Endothelial cell of umbilical vein (primary cell): ENCODE measurements at places on chromosomes 7 and 10. TPM values are rescaled to one million over a fixed set of nuclear protein-coding genes. Genes with fewer than 3 reads are reported as not detected.

- no peaks in the 10 kb centered on the region for H3K36me3 ChIP-seq
- H3K27ac ChIP-seq, result no peak overlapping the region
- H3K4me3 ChIP-seq, result no peak overlapping the region
- no peaks in the 10 kb centered on the region for H3K4me1 ChIP-seq
- peak; percentile 18 for DNase-seq
These were observed 38.1 kb downstream of the TMEM130 start for GRCh38 chr7:98831641-98832221.

DNA sequence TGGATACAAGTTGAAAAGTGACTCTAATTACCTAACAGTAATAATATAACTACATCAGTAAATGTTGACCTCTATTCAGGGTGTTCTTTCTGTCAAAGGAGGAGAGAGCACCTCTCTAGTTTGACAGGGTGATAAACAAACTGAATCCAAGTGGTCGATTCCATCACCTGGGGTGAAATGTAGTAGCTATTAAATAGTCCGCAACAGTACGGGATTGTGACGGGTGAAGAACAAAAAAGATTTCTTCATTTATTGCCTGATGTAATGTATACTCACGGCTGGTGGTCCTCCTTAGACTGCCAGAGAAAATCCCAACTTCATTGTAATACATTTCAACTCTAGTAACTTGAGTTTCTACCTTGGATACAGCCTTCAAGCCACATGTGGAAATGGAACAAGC, 292.5 kb upstream of the CELF2 start:
- no peaks in the 10 kb centered on the region for H3K4me1 ChIP-seq
- H3K4me3 ChIP-seq, result no peak overlapping the region
- DNase-seq, result no peak

CDC123 gene
- polyA plus RNA-seq, result 57.0 and 65.6 TPM in 2 replicates

DNA sequence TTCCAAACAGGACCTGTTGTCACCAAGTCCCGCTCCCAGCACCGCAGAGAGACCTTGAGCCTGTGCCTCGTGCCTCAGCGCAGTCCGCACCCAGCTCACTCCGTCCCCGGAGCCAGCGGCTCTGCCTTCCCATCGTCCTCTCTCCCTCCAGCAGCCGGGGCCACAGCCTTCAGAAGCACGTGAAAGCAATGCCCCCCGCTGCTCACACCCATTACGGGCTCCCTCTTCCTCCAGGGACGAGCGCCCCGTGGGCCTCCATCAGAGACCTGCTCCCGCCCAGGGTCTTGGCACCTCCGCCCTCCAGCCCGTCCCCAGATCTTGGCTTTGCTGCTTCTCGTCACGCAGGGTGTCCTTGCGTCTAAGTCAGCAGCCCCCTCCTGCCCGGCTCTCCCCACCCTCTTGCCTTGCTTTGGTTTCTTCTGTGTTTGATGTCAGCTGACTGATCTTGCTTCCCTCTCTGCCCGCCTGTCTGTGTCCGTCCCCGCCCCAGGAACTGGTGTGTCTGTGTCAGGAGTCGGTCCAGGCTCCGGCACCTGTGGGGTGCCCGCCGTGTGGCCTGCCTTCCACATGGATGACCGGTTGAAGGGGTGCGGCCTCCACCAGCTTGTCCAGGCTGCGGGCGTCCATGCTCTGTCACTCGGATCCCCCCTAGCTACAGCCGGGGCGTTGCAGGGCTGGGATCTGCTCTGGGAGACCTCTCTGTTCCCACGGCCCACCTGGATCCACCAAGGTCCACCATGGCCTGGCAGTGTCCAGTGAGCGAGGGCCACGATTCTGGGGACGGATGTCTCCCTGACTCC, 61.9 kb downstream of the FOXL3 start:
- DNase-seq, result no peak
- H3K27me3 ChIP-seq, result no peaks in the 10 kb centered on the region
- H3K27ac ChIP-seq, result peak overlapping the region; percentile 19

NCAPG2 gene
- polyA plus RNA-seq, result 15.5 and 19.2 TPM in 2 replicates

- peak; percentile 72 for DNase-seq
- H3K4me1 ChIP-seq, result no peaks in the 10 kb centered on the region
- no peak overlapping the region for H3K27ac ChIP-seq
- H3K4me3 ChIP-seq, result no peak overlapping the region
- H3K36me3 ChIP-seq, result no peaks in the 10 kb centered on the region
- H3K27me3 ChIP-seq, result no peaks in the 10 kb centered on the region
These were observed 3.0 kb upstream of the CALHM3 start for GRCh38 chr10:103481974-103482531.

PKD2L1 gene
- not detected in 2 replicates for polyA plus RNA-seq

ZNF488 gene
- polyA plus RNA-seq, result 0.14 and 0.21 TPM in 2 replicates

- DNase-seq, result no peak
- no peaks in the 10 kb centered on the region for H3K36me3 ChIP-seq
- no peaks in the 10 kb centered on the region for H3K4me1 ChIP-seq
- no peak overlapping the region for H3K4me3 ChIP-seq
- no peaks in the 10 kb centered on the region for H3K27me3 ChIP-seq
These were observed 92.7 kb upstream of the MACROH2A2 start for GRCh38 chr10:69959911-69960310.

MLXIPL gene
- polyA plus RNA-seq, result not detected in 2 replicates

DNA sequence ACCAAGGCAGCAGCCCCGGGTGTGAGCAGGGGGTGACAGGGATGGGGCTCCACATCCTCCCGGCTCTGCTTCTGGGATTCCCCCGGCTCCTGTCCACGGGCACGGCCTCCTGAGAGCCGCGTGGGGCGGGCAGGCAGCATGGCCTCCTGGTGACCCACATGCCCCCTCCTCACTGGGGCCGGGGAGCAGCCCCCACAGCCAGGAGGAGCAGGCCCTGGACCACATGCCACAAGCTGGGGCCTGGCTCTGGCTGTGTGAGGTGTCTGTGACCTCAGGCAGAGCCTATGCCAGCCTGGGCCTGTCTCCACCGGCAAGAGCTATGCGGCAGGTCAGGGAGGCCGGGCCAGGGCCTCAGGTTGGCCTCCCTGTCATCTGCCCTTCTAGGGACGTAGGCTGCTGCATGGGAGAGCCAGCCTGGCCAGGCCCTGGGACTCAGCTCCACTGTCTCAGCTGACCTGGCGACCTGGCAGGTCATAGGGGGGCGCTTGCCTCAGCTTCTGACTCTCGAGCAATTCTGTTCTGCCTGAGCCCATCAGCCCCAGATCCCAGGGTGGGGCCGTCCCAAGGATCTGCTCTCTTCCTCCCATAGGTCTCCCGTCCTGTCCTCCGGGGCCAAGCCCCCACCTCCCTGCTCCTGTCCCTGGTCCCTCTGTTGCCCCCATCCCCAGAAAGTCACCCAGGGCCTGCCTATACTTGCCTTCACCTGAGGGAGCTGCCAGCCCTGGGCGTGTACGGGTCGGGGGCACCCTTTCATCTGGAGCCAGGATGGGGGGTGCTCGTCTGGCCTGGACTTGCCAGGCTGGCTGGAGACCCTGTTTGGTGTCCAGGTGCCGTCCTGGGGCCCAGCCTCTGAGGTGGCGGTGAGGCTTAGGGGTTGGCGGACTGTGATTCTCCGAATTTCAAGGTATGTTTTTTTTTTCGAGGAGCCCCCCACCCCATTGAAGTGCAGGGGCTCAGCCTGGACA, 3.9 kb upstream of the TMEM184A start:
- DNase-seq, result no peak
- no peak overlapping the region for H3K4me3 ChIP-seq
- H3K27ac ChIP-seq, result no peak overlapping the region
- H3K36me3 ChIP-seq, result no peaks in the 10 kb centered on the region
- no peaks in the 10 kb centered on the region for H3K4me1 ChIP-seq
- no peaks in the 10 kb centered on the region for H3K27me3 ChIP-seq

GRCh38 chr7:99267481-99267840, 5.2 kb upstream of the MYH16 start:
- no peak overlapping the region for H3K4me3 ChIP-seq
- DNase-seq, result peak; percentile 76
- H3K27me3 ChIP-seq, result no peaks in the 10 kb centered on the region
- H3K36me3 ChIP-seq, result no peaks in the 10 kb centered on the region

FAM241B gene
- polyA plus RNA-seq, result 0.23 and 0.35 TPM in 2 replicates

VKORC1L1 gene
- 14.1 and 14.5 TPM in 2 replicates for polyA plus RNA-seq

DRGX gene
- not detected in 2 replicates for polyA plus RNA-seq

DNA sequence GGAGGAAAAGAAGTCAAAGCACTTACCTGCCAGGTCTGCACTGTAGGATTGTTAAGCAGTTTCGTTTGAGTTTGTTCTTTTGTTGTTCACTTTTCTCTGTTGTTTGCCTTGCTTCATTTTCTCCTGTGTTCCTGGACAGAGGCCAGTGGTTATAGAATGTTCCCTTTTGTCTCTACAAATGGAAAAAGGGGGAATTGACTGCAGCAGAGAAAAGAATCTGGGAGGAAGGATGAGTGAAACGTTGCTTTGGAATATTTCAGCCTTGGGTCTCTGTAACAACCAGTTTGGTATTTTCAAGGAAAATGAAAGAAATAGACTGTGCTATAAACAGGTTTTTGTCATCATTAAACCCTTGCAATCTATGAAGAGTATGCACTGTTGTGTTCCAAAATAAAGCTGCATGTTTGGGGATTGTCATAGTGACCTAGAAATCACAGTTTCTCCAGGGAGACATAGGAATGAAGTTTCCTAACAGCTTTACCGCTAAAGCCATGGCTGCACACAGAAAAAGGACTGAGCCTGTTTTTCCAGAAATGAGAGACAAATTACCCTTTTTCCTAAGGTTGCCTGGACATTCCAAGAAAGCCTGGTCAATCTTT, 60.8 kb upstream of the HABP2 start:
- DNase-seq, result no peak
- H3K27me3 ChIP-seq, result no peaks in the 10 kb centered on the region
- no peak overlapping the region for H3K4me3 ChIP-seq
- no peaks in the 10 kb centered on the region for H3K4me1 ChIP-seq
- no peaks in the 10 kb centered on the region for H3K36me3 ChIP-seq

CPA1 gene
- not detected in 2 replicates for polyA plus RNA-seq

- H3K4me3 ChIP-seq, result no peak overlapping the region
- H3K27me3 ChIP-seq, result no peaks in the 10 kb centered on the region
- no peak overlapping the region for H3K27ac ChIP-seq
- DNase-seq, result no peak
- peaks cover 15% of the 10 kb centered on the region for H3K36me3 ChIP-seq
These were observed 9.5 kb downstream of the INHBA start for GRCh38 chr7:41693150-41693997.

DNA sequence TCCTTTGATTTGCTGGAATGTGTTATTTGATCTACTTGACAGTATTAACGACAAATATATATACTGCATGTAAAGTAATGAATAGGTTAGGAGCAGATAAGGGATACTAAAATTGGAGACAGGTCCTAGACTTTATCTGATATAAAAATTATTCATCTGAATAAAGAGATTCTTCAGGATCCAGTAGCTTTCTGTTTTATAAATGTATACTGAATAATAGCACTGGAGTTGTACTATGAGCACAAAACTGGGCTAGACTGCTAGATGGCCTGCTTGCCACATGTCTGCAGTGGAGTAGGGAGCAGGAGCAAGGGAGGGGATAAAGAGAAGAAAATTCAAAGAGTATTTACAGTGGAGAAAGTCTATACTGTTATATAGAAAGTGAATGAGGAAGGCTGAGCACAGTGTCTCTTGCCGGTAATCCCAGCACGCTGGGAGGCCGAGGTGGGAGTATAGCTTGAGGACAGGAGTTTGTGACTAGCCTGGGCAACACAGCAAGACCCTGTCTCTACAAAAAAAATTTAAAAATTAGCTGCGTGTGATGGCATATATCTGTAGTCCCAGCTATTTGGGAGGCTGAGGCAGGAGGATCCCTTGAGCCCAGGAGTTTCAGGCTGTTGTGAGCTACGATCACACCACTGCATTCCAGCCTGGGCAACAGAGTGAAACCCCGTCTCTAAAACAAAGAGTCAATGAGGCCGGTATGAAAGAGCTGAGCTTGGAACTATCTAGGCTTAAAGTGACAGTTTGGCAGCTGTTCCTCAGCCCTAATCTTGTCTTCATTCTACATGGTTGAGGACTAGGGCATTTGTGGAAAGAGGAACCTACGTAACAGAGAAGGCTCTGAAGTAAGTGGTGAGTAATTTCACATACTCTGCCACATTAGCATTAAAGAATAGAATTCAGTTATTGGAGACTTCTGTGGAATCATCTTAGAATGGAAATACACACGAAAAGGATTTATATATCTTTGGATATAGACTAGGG, 41.8 kb downstream of the CD36 start:
- no peaks in the 10 kb centered on the region for H3K36me3 ChIP-seq
- H3K4me1 ChIP-seq, result no peaks in the 10 kb centered on the region
- no peak overlapping the region for H3K27ac ChIP-seq
- no peak for DNase-seq

DNA sequence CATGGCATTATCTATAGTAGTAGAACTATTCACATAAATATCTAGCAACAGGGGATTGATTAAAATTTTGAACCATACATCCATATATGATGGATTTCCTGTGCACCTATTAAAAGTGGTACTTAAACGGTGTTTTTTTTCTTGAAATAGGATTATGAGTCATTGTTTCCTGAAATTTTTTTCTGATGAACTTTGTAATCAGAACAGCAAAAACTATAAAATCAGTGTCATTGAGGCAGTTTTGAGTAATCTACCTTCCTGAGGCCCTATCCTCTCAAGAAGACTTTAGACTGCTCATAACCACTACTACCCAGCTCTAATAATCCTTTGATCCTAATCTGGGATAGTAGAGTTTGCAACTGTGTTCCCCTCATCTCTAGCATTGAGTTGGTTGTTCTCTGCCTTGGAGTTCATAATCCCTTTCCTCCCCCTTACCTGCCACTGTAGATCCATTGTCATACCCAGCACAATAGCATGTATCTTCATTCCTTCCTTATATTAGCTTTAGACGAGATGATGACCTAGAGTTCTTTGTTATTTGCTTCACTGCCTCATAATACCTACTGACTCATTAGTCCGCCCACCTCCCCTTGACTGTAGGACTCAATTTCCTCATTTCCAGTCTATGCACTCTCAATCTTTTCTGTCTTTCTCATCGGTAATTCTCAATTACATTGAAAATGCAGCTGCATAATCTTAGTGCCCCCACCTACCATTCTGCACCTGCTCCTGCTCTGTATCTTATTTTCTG, 133.4 kb downstream of the LRRC4 start:
- peak overlapping the region; percentile 6 for H3K27ac ChIP-seq
- no peak overlapping the region for H3K4me3 ChIP-seq
- no peaks in the 10 kb centered on the region for H3K27me3 ChIP-seq
- no peaks in the 10 kb centered on the region for H3K36me3 ChIP-seq

DNA sequence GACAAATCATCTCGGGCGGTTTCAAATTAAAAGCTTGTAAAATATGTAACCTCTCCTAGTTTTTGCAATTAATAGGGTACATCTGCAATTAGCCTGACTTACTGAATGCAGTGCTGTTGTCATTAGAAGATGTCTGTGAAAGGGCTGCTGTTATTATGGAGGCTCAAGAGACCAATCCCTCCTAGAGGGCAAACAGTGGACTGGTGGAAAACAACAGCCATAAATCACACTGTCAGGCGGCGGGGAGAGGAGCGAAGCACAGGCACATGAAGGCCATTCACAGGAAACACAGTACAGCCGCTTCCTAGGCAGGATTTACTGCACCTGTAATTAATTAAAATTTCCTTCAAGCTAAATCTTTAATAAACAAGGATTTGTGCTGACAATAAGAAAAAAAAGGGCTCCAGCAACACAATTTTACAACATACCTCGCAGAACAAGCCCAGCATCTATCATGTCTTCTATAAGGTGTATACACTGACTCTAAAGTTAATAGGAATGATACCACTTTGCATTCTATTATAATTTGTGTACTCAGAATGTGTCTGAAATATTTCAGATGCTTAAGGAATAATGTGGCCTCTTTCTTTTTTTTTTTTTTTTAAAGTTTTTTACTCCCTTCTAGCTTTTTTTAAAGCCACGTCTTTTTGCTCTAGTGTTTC, 50.7 kb downstream of the ERCC6 start:
- H3K27ac ChIP-seq, result no peak overlapping the region
- no peaks in the 10 kb centered on the region for H3K27me3 ChIP-seq
- no peaks in the 10 kb centered on the region for H3K4me1 ChIP-seq

MBL2 gene
- not detected in 2 replicates for polyA plus RNA-seq

- no peaks in the 10 kb centered on the region for H3K4me1 ChIP-seq
- no peaks in the 10 kb centered on the region for H3K36me3 ChIP-seq
- no peaks in the 10 kb centered on the region for H3K27me3 ChIP-seq
These were observed 12.0 kb upstream of the ZNF33B start for GRCh38 chr10:42650374-42650773.
